ENCODE measurements at places on chromosomes 4 and X.

GRCh38 chrX:107549504-107549903 lies 78.8 kb upstream of the PRPS1 start:
- DNase-seq = no peak

- no peak for DNase-seq
These were observed 16.3 kb downstream of the PTTG2 start for GRCh38 chr4:37976507-37976906.

DNA sequence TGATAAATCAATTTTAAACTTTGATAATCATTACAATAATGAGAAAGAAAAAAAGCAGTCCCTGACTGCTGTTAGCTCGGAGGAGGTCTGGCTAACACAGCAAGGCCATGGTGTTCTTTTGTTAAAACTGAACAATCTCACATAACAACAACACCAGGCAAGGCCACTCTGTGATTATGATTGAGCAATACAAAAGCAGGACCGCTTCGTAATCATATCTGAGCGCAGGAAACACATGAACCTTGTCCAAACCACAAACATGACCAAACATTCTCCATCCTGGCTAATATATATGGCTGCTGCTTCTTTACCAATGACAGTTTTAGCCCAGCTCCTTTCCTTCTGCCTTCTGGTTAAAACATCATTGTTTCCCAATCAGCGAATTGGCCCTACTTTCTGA lies 76.8 kb upstream of the DDX53 start:
- no peak for DNase-seq

- no peak for DNase-seq
These were observed 253.7 kb downstream of the NAP1L3 start for GRCh38 chrX:93419642-93420041.

- no peak for DNase-seq
These were observed 179.0 kb downstream of the NHS start for GRCh38 chrX:17553961-17554482.

GRCh38 chr4:82621251-82621650 lies 59.5 kb upstream of the TMEM150C start:
- no peak for DNase-seq

DNA sequence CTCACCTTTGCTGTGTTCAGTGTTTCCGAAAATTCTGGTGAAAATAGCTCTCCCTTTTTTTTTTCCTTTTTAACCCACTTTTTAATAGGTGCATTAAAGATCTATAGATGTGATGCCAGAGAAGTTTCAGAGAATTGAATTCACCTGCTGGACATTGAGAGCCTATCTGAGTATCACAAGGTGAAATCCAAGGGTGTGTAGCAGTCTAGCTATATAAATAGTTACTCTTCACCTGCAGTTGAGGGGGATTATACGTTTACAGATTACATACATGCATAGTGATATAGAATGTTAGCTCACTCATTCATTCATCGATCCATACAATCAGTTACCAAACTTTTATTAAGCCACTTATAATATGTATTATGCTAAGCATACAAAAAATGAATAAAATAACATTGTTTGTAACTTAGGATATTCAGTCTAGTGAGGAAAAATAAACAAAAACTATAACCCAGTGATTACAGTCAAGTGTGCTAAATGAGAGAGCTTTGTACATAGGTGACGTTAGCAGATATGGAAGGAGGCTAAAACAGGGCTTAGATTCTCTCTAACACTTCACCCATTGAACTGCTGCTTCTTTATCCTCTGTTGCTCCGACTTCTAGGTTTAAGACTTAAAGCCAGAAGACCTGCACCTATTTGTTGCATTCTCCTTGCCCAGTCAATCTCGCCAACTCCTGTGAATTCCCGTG lies 769.0 kb downstream of the STIM2 start:
- no peak for DNase-seq

- DNase-seq = no peak
These were observed 1999.4 kb upstream of the AGA start for GRCh38 chr4:179441596-179441995.

GRCh38 chr4:26163425-26164362 lies 157.1 kb upstream of the RBPJ start:
- no peak for DNase-seq
